ENCODE measurements at places on chromosomes 5 and 9.

DNA sequence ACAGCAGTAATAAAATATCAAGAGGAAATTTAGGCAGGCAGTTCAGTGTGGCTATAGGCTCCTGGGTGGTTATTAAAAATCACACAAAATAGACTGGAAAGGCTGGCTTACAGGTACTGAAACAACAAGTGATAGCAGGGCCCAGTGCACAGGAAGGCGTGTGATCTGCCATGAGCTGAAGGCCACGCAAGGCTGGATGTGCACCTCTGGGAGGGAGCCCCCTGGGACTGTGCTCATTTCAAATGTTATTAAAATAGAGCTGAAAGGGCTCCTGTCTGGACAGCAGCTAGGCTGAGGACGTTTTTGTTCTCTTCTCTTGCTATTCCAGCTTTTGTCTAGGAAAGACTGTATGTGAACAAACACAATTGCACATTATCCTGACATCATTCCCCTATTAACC is 324.3 kb upstream of the RFX3 start:
- DNase-seq: no peak

DNA sequence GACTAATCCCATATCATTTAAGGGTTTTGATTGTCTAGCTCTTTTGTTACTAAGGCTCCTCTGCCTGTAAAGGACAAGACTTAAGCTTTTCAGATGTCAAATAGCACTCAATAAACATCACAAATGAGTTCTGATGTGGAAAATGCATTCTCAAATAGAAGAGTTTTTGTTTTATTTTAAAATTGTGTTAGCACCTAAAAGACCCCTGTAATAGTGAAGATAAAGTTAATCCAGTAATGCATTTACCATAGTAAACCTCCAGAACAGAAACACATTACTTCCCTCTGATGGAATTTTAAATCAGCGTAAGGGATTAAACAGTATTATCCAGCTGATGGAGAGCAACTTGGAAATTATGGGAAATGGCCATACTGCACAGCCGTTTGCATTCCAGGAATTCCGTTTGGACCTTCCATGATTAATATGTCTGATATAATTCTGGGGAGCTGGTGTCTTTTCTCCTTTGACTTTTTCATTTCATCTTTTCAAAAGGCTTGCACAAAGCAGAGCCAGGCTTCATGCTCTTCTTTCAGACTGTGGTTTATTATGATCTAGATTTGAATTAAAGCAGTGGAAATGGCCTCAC is 105.6 kb downstream of the PPP2R2B start:
- no peak for DNase-seq

GRCh38 chr5:35274839-35275509 is 44.7 kb upstream of the PRLR start:
- no peak for DNase-seq

- no peak for DNase-seq
Observed at GRCh38 chr5:56286015-56286884, 53.1 kb upstream of the ANKRD55 start.

DNA sequence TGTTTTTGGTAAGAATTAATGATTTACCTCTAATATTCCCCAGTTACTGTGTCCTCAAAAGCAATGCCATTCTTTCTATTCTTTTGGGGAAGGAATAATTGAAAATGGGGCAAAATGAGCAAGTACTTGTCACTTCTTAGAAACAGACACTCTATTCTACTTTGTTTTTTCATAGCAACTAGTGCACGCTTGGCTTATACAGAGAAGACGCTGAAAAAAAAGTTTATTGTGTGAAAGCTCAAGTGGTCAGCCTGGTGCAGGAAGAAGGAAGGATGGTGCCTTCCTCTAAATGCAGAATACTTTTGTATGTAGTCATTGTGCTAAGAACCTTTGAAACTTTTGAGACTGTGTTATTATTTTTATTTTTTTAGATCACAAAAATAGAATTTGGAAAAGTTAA is 29.6 kb downstream of the ANKDD1B start:
- DNase-seq: no peak

GRCh38 chr9:76572151-76572550 is 113.2 kb downstream of the GCNT1 start:
- DNase-seq: no peak

DNA sequence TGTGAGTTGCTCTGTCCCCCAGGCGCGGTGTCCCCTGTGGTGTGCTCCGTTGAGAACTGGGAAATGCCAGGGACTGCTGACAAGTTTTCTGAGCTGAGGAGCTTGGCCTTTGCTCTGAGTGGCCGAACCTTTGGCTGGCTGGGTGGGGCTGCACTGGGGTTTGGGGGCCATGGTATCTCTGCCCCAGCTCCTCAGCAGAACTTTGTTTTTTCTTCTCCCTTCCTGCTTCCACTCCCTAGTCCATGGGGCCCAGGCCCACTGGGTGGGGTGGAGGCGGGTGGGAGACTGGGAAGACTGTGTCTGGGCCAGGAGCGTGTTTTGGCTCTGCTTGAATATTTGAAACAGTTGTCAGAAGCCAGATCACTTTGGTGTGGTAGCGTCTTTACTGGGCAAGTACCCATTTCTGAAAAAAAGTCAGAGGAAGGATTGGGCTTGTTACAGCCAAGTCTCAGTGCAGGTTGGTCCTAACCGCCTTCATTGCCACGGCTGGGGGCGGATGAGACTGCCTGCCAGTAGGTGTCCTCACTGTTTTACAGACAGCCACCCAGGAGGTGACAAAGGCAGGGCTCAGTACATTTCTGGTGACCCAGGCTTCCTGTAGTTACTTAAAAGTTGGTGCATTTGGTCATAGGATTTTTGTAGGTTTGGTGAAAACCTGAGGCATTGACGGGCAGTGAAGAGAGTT is 92.7 kb downstream of the DAB2IP start:
- DNase-seq: peak; percentile 45

DNA sequence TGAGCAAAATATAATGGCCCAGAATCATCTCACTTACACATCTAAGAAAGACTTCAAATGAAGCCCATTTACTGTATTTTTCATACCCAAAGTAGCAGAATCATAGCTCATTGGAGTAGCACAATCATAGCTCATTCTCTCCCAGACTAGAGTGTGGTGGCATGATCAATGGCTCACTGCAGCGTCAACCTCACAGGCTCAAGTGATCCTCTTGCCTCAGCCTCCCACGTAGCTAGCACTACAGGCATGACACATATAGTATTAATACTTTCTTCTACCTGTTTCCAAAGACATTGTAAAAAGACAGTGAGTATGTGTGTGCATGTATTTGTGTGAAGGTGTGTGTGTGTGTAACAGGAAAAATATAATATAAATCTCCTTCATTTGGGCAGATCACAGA is 1247.9 kb upstream of the ACO1 start:
- no peak for DNase-seq

DNA sequence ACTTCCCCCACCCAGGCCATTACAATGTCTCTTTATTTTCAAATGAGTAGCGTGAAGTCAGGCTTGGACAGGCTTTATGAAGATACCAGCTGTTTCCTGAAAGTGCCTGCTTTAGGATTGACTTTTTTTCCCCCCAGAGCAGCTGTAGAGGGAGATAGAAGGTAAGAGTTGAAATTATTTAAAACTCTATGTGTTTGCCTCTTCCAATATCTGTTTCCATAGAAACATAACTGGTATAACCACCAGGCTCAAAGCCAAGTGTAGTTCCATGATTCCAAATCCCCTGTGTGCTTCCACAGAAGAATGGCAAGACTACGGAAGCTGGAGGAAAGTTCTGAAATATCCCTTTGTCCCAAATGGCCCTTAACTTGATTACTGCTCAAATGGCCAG is 87.4 kb upstream of the TBC1D2 start:
- no peak for DNase-seq

- no peak for DNase-seq
Observed at GRCh38 chr5:14672082-14672481, 7.6 kb downstream of the OTULIN start.

GRCh38 chr9:110714314-110714713 is 45.7 kb downstream of the MUSK start:
- no peak for DNase-seq

DNA sequence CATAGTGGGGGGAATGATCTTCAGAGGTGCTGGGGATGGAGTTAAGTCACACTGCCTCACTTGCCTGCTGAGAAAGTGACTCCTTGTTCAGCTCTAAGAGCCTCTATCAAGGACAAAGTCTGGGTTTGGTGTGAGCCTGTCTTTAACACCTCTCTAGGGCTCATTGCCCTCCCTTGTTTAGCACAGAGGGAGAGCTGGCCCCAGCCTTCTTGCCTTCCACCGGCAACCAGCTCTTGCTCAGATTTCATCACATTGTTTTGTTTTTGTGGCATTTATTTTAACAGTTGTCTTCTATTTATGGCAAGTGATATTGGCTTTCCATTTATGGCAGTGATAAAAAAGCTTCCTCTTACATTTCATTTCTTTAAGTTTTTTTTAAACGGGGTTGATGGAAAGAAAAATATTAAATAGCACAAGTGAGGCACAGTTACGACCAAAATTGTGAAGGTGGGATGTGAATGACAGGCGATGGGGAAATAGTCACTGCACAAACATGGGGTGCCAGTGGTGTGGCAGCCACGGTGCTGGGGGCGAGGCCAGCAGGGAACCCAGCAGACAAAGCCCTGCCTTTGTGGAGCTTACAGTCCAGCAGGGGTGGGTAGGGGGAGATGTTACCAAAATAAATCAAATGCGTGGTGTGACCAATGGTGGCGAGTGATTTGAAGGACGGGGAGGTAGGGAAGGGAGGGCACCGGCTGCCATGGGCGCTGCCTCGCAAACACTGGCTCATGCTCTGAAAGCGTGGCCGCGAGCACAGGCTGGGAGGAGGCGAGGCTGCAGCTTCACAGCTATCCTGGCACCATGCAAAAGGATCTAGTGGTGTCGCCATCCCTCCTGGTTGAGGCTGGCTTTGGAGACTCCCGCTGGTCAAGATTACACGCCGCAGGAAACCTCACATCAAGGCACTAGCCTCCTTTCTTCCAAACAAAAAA is 21.2 kb upstream of the UNC5A start:
- no peak for DNase-seq

GRCh38 chr5:91194824-91195381 is 188.2 kb downstream of the ARRDC3 start:
- no peak for DNase-seq

- no peak for DNase-seq
Observed at GRCh38 chr5:93497096-93497495, 83.9 kb downstream of the NR2F1-AS1 start.

All from stimulated activated CD4-positive, alpha-beta T cell treated with anti-CD3 and anti-CD28 coated beads, Interleukin-1b, Interleukin-23, amount 100 ng/mL, for 48 hours (primary cell).